ENCODE measurements at places on chromosomes 3 and 15.

DNA sequence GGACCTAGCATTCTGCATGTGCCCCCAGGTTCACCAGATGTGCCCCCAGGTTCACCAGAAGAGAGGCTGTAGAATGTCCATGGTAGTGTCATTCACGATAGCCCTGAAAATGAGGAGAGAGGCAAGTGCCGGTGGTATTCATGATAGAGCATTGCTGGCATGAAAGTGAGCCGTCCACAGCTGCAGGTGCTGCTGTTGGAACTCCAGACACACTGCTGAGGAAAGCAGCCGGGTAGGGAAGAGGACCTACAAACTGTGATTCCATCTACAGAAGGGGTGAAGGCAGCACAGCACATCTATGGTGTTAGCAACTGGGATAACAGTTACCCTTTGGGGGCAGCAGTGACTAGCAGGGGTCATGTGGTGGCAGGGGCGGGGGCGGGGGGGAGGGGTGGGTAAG is 125.0 kb upstream of the PLXNA1 start:
- no peak for DNase-seq

DNA sequence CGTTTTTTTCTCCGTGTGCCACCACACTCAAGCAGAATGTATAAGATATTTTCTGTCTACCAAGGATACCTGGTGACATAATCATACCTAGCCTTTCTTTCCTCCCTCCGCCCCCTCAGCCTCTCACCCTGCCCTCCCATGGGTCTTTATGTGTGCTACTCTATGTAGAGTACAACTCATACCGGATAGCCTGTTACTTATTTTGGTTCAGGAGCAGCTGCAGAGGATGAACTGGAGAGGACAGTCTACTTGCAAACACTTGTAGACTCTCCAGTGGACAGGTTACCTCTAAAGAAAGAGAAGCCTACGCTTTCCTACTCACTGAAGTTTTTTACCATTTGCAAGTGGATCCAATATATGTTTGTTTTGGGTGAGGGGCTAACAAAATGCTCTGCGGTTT is 345.9 kb upstream of the TPRG1 start:
- no peak for DNase-seq

GRCh38 chr15:41891226-41891625 is 2.6 kb downstream of the SPTBN5 start:
- DNase-seq = no peak

DNA sequence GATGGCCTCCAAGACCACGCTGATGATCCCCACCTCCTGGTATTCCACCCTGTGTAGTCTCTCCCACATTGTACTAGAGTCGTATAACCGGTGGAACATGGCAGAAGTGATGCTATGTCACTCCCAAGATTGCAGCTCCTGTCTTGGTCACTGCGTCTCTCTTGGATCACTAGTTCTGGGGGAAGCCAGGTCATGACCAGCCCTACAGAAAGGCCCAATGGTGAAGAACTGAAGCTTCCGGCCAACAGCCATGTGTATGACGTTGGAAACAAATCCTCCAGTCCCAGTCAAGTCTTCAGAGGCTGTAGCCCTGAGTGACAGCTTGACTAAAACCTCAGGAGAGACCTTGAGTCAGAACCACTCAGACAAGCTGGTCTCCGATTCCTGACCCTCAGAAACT is 61.9 kb upstream of the FNDC3B start:
- no peak for DNase-seq

DNA sequence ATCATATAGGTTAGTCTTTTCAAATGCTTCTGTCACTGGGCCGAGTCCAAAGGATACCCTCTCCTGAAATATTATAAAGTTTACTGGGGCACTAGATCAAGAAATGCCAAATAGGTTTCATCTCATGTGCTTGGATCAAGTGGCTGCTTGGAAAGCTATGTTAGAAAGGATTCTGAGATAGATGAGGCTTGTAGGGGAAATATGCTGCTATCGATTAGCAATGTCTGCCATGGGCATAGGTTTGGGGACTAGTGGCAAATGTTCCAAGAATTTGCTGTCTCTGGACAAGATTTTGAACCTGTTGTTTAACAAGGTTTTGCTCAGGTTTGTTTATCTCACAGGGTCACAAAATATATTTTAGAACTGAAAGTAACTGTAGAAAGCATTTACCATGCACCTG is 23.0 kb upstream of the UBE2Q2 start:
- DNase-seq = no peak
